ENCODE measurements at places on chromosomes 11 and 22.

GRCh38 chr11:118358071-118358470 lies 1.3 kb upstream of the UBE4A start:
- DNase-seq = no peak

GRCh38 chr11:19767627-19768151 lies 55.1 kb downstream of the NAV2 start:
- DNase-seq = no peak

DNA sequence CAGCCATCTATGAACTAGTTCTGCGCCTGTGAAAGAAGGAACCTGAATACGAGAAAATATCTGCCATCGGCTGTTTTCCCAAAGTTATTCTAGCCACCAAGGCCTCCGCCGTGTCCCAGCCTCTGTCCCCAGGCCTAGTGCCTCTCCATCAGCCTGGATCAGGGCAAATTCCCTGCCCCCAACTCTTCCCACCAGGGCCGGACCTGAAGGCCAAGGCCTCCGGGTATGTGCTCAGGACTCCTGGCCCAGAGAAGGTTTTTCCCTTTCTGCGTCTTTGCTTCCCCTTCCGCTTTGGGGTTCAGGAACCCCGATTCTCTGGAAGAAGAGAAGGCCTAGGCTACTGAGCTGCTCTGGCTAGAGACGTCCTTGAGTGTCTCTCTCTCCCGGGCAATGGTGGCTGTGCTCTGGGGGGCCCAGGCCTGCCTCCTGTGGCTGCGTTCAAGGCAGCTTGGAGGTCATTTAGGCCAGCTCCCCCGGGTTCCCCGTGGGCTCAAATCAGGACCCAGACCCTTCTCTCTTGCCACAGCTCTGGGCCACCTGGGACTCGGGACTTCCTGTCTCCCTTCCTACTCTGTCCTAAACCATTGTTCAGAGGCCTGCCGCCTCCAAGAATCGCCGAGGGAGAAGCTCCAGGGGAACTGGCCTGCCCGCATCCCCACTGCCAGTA lies 1.6 kb downstream of the ALX4 start:
- DNase-seq = no peak

DNA sequence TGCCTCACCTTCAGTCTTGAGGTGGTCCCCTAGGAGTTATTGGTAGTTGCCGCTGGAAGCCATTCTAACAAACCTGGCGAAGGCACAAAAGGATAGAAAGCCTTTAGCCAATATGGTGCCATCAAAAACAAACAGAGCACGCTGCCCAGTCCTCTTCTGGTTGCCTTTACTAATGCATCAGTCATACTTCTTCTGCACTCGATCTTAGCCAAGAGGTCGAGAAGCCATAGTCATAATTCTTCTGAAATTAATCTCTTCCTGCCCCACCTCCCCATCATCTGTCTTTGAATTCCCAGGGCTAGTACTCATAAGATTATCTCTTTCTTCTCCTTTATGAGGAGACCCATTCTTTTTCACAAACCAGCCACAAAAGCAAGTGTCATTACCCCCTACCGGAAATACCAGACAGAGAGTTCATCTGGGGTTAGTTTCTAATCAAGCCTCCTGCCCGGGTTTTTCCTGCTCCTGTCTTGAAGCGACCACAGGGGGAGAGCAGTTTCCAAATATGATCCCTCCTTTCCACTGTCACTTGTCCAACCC lies 21.4 kb upstream of the EHF start:
- DNase-seq = no peak

DNA sequence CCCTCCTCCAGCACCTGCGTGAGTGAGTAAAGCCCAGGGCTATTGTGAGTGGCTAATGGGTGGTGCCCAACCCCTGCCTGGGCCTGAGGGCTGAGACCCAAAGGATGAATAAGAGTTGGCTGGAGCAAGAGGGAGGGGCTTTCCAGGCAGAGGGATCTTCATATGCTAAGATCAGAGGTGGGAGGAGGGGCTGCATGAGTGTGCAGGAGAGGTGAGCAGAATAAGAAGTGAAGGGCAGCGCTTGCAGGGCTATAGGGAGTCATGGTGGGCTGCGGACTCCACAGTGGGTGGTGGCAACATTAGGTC lies 3.9 kb downstream of the EMID1 start:
- no peak for DNase-seq

- DNase-seq = no peak
These were observed 541.7 kb downstream of the METTL15 start for GRCh38 chr11:28649922-28650321.

GRCh38 chr11:64153812-64154211 lies 12.1 kb downstream of the MACROD1 start:
- DNase-seq = no peak

- no peak for DNase-seq
These were observed 488.6 kb downstream of the METTL15 start for GRCh38 chr11:28596816-28597215.

GRCh38 chr22:17104336-17104935 lies 16.7 kb downstream of the TMEM121B start:
- no peak for DNase-seq

DNA sequence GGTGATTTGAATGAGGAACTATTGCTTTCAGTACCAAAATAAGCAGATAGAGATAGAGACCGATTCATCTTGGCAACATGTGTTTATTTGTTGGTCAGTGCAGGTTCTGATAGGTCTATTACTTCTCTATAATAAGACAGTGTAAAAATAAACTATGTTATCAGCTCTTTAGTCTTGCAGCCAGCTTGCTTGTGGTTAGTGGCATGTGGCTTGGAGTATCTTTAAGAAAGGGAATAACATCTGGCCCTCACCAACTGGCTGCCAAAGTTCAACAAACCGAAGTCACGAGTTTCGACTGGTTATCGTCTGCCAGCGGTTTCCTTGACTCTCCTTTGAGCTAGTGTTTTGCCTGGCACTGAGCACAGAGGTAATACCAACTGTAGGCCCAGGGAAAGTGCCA lies 71.8 kb downstream of the CTTN start:
- DNase-seq = no peak

DNA sequence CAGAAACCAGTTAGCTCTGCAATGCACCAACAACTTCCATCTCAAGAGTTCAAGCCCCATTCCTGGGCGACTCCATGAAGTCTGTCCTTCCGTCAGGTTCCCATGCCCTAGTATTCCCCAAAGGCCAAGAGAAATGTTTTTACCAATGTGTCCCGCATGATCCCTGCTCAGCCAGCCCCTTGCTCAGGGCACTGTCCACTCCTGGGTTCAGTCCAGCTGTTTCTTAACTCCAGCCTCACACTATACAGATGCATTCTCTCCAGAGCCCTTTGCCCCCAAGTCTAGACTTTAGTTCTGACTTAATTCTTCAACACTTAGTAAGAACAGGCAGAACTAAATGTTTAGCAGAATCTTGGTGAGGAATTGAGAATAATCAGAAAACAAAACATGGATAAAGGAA lies 497.5 kb downstream of the SOX6 start:
- DNase-seq = no peak

DNA sequence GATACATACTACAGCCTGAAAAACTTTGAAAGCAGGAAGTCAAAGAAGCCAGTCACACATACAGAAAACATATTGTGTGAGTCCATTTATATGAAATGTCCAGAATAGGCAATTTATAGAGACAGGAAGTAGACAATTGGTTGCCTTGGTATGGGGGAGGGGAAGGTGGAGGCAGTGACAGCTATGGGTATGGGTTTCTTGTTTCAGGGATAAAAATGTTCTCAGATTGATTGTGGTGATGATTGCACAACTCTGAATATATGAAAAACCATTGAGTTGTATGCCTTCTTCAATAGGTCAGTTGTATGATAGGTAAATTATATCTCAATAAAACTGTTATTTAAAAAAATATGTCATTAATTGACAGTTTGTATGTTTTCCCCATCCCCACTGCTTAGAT lies 137.6 kb downstream of the SNX19 start:
- DNase-seq = no peak

- DNase-seq = no peak
These were observed 17.7 kb downstream of the C11orf87 start for GRCh38 chr11:109439684-109440083.

GRCh38 chr11:70788248-70789022 lies 390.1 kb downstream of the CTTN start:
- no peak for DNase-seq

DNA sequence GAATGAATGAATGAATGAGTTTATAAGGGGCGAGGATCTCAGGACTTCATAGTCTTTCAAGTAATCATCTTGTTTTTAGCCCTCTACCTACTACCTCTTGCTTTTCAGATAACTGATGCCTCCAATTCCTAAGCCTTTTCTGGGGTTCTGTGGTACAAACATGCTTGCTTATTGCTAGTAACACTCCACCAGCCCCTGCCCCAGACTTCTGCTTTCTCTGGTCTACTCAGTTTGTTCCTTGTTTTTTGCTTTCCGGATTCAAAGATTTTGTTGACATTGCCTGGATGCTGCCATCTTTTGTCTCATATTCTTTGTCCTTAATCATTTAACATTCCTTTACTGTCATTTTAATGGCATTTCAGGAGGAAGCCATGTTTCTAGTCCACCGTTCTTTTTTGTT lies 8.9 kb upstream of the TMEM9B start:
- DNase-seq = no peak

DNA sequence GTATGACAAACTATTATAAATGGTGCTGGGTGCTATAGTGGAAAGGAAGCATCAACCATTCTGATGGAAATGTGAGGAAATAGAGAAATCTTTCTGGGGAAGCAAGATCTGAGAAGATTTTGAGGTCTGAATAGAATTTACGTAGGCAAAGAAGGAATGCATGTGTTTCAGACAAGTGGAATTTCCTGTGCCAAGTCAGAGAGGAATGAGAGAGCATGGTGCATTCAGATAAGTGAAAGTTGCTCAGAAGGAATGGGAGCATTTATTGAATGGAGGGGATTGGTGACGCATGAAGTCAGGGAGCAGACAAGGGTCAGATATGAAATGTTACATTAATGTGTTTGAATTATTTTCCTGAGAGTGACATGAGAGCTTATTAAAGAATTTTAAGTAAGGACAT lies 725.5 kb downstream of the METTL15 start:
- DNase-seq = no peak

GRCh38 chr11:131815590-131815989 lies 445.2 kb downstream of the NTM start:
- no peak for DNase-seq

GRCh38 chr11:73518195-73518594 lies 79.7 kb downstream of the FAM168A start:
- DNase-seq = no peak

DNA sequence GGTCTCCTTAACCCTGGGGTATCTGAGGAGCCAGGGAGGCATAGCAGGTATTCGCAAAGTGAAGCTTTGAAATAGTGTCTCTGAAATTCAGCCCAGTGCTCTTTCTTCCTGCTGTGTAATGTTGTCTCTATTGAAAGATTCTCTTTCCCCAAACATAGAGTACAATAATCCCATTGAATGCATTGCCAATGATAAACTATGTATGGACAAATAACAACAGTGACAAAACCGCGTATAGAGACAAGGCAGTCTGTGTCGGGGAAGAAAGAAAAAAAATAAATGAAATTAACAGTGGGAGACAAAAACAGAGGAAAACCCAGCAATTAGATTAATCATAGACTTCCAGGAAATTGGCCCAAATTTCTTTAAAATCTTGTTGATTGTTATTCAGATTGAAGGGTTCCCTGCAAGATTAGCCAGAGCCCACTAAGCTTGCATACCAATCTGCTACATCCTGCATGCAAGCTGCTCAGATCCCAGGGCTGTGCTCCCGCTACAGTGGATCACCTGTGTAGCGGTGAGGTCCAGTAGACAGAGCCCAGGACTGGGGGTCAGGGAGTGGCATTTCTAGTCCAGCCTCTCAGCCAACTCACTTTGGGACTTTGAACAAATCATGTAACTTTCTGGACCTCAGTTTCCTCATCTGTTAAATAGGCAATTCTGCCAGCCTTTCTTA lies 492.8 kb downstream of the INSC start:
- no peak for DNase-seq

GRCh38 chr11:132586801-132587200 lies 945.5 kb downstream of the OPCML start:
- DNase-seq = no peak

- DNase-seq = no peak
These were observed 43.9 kb downstream of the PDE3B start for GRCh38 chr11:14687456-14687855.

DNA sequence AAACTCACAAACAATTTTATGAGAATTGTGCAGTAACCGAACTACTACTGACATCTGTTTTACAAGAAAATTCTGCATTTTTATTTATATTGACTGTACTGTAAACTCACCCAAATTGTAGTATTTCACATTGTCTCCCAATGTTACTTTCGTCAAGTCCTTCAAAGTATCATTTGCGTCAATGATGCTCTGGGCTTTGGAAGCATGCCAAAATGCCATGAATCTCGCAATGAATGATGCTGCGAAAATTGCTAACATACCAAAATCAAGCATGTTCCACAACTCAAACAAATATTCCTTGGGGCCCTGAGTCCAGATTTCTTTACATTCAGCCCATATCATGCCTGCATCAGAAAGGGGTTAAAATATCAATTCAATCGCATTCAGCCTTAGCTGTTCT lies 107.6 kb downstream of the TRPC6 start:
- DNase-seq = no peak

GRCh38 chr22:42414565-42415303 lies 17.5 kb downstream of the NFAM1 start:
- no peak for DNase-seq

GRCh38 chr22:38981005-38981991 lies 849 bp upstream of the APOBEC3B start:
- no peak for DNase-seq

- DNase-seq = no peak
These were observed 93.2 kb upstream of the FAT3 start for GRCh38 chr11:92131289-92131865.

- DNase-seq = no peak
These were observed 901.5 kb downstream of the BRD1 start for GRCh38 chr22:48926136-48926535.

DNA sequence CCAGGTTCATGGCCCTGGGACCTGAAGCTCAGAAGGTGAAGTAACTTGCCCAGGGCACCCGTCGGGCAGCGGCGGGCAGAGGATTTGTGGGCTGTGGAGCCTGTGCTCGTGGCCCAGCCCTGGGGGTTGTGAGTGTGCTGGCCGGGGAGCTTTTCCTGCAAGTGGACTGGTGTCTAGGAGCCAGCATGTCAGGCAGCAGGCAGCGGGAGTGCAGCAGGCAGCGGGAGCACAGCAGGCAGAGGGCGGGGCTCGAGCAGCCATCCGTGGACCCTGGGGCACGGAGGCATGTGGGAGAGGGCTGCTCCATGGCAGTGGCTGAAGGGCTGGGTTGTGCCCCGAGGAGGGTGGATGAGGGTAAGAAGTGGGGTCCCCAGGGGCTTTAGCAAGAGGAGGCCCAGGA lies 72.7 kb upstream of the PPP6R3 start:
- DNase-seq = no peak
